ENCODE measurements at places on chromosomes 16 and 17.

GRCh38 chr16:66223176-66223780 lies 143.2 kb upstream of the CDH5 start:
- peak; percentile 32 for DNase-seq

DNA sequence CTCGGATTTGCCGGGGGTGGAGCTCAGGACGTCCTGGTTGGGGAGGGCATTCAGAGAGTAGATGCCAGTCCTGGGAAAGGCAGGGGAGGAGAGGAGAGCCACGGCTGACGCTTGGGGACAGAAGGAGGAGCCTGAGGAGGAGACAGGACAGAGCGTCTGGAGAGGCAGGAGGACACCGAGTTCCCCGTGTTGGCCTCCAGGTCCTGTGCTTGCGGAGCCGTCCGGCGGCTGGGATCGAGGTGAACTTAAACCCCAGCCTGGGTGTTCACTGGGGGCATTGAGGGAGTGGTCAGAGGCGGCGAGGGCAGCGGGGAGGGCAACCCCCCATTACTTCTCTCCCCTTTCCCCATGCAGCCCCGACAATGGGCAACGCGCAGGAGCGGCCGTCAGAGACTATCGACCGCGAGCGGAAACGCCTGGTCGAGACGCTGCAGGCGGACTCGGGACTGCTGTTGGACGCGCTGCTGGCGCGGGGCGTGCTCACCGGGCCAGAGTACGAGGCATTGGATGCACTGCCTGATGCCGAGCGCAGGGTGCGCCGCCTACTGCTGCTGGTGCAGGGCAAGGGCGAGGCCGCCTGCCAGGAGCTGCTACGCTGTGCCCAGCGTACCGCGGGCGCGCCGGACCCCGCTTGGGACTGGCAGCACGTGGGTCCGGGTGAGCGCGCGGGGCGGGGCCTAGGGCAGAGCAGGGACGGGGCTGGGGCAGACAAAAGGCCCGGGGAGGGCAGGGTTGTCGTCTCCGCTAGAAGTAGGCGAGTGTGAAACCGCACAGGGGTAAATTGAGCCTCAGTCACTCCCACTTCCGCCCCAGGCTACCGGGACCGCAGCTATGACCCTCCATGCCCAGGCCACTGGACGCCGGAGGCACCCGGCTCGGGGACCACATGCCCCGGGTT lies 3.7 kb downstream of the NOL3 start:
- peak; percentile 95 for DNase-seq

DNA sequence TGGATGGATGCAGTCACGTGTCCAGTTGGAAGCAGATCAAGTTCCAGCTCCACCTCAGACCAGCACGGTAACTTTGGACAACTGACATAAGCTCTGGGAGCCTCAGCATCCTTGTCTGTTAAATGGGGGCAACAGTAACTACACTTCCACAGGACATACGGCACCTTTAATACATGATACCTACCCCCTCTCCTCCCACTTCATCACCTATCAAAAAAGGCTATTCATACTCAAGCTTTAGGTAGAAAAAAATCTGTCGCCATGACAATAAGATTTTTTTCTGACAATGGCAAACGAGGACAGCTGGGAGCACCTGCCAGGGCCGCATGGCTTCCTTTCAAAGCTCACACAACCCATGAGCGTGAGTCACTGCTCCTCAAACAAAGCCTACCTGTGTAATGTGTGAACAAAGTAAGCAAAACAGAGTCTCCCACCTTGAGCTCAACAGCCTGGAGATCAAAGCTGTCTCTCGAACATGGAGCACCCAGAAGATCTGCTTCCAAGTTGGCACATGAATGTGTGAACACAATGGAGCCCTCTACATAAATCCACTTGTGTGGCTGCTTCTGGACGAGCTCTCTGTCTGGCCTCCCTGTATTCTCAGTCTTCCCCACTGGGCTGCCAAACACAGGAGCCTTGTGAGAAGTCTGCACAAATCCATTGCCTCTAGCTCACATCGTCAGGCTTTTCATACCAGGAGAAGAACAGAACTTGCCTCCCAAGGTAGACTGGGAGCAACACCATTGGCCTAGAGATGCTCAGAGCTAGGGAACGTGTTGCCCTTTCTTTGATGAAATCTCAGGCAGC lies 459.7 kb downstream of the SOX9 start:
- DNase-seq: no peak

DNA sequence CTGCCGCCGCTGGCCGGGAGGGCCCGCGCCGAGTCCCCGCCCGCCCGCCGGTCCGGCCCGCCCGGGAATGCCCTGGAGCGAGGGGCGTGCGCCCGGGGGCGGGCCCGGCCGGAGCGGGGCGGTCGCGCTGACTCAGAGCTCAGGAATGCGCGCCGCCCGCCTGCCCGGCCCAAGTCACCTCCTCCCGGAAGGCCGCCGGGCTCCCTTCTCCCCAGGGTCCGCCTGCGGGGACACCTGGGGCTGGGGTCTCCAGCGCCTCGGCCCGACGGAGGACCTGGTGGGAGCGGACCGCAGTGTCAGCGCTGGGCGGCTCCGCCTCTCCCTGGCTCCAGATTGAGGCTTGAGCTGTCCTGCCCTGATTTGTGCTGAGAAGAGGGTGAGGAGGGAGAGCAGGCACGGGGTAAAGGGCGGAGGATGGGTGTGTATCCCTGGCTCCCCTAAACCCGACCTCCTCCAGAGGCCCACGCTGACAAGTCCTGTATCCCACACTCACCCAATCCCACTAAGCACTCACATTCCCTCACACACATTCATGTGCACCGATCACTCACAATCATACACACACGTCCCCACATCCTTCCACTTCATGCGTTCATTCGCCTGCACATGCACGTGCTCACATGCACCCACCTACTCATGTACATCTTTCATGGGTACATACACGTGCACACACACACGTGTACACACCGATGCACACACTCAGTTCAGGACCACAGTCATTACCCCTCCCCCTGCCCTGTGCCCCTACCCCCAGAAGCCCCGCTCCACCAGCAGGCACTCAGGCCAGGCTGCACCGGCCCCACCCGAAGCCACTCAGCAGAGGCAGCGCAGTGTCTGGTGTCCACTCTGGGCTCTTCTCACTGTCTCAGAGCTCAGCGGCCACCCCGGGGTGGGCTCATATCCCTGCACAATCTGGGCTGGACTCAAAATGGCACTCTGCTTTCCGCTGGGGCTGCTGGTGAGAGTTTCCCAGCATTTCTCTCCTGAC lies at the start of gene RHBDF1:
RHBDF1 (minus strand) TSS at position 71 of the 988 bp plus-strand sequence. CDS start 7,616 bp downstream, outside the sequence.
- DNase-seq: peak; percentile 52

DNA sequence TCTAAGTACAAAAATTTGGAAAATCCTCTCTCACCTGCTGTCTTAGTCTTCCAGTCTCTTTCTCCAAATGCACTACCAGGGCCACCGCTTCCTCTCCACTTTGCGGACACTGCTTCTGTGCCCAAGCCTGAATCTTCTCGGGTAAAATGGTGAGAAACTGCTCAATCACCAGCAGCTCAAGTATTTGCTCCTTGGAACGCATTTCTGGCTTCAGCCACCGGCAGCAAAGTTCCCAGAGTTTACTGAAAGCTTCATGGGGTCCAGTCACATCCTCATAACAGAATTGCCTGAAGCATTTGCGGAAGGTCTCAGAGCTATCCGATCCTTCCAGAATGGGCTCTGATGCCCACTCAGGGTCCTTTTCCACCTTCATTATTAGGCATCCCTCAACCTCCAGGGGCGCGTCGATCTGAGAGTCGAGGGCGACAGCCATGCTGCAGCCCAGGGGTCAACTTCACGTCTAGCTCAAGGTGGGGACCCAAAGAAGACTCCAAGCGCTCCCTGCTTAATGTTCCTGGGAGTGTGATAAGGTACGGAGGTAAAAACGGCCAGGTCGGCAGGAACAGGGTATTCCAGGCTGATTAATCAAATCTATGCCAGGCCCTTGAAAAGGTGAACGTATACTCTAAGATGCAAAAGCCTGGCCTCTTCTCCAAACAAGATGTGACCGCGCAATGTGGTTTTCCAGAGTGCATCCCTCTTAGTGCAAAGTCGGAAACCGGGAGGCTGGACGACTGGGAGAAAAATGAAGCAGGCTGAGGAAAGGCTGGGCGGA lies 763 bp downstream of the ZKSCAN2 start:
- DNase-seq: peak; percentile 48

GRCh38 chr16:56298116-56298515 lies 106.8 kb downstream of the GNAO1 start:
- no peak for DNase-seq

DNA sequence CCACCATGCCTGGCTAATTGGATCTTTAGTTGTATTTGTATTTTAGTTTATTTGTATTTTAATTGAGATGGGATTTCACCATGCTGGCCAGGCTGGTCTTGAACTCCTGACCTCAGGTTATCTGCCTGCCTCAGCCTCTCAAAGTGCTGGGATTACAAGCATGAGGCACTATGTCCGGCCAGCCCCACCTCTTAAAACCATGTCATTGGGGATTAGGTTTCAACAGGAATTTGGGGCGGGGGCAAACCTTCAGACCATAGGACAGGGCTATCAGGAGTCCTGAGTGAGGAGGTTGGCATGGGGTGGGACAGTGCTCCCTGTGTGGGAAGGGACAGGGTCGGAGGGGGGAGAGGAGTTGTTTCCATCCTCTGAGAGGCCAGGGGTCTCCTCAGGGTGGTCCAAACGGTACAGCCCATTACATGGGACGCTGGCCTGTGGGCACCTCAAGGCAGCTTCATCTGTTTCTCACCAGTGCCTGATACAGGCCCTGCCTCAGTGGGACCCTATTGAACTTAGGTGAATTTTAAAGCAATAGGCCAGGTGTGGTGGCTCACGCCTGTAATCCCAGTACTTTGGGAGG lies 21.6 kb downstream of the GAA start:
- DNase-seq: no peak

DNA sequence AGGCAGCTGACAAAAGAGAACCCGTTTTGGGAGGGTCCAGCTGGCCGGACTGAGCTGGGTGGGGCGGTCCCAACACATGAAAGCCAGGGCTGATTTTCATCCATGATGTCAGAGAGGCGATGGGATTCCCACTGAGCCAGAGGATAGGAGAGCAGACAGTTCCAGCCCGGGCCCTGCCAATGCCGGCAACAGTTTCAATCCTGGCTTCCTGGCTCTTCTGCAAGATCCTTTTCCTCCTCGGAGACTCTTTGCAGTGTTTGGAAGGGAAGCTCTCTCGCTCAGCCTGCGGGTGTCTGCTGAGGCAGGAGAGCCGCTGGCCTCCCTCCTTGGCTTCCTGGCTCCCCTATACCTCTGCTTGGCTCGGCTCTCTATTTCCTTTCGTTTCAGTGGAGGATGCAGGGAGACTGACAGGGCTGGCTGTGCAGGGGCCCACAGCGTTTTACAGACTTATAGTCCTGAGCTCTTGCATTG lies 145.5 kb upstream of the SOX9 start:
- no peak for DNase-seq

DNA sequence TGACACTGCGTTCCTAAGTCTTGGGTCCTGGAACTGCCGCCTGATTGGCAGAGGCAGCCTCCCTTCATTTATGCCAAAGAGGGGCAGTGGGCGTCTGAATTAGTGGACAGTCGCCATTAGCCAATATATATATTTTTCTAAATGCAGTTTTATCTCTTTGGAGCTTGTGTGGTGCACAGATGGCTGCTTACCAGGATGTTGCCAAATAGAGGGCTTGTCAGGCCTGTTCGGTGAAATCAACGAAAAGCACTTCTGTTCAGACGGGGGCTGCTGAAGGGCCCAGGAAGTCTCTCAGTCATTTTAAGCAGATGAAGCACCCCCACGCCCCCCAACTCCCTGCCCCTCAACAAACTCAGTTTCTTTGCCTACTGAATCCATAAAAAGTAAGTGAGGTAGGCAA lies 66.0 kb downstream of the RAP1GAP2 start:
- DNase-seq: no peak

- peak; percentile 47 for DNase-seq
These were observed 24.9 kb downstream of the COPZ2 start for GRCh38 chr17:48012654-48013053.

DNA sequence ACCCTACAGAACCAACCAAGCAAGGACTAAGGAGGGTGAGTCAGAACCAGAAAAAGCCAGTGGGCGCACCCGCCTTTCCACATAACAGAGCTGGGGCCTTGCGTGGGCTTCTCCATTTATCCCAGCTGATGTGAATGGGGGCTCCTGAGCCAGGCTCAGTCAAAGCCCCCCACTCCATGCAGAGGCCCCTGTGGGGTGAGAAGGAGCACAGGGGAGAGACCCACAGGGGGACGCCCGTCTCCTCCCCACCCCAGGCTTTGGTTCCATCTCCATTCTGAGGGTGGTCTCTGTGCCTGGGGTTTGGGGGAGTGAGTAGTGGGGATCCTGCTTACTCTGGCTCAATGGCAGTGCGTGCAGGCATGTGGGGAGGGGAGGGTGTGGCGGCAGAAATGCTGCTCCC lies 210.1 kb upstream of the TNRC6C start:
- DNase-seq: no peak

GRCh38 chr17:40553694-40554534 lies 11.4 kb downstream of the CCR7 start:
- no peak for DNase-seq

DNA sequence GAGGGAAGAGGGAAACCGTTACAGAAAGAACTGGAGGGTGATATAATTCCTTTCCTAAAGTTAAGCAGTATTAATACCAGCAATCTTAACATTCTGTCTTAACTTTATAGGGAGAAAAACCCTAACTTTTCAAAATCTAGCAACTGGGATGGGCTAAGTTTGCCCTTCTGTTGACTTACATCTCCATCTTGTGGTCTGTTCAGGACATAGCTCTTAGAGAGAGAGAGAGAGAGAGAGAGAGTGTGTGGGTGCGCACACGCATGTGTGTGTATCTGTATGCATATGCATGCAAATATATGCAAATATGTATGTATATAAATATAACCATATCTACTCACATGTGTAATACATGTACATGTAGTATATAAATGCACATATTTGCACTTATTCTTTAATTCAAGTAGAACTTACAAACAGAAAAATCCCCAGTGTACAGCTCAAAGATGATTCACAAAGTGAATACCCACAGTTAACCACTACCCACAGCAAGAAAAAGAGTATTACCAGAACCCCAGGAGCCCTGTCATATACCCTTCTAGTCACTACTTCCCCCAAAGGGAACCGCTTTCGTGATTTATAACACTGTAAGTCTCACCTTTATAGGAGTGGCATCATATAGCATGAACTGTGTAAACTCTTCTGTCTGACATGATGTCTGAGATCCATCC lies 46.5 kb downstream of the STX8 start:
- no peak for DNase-seq

DNA sequence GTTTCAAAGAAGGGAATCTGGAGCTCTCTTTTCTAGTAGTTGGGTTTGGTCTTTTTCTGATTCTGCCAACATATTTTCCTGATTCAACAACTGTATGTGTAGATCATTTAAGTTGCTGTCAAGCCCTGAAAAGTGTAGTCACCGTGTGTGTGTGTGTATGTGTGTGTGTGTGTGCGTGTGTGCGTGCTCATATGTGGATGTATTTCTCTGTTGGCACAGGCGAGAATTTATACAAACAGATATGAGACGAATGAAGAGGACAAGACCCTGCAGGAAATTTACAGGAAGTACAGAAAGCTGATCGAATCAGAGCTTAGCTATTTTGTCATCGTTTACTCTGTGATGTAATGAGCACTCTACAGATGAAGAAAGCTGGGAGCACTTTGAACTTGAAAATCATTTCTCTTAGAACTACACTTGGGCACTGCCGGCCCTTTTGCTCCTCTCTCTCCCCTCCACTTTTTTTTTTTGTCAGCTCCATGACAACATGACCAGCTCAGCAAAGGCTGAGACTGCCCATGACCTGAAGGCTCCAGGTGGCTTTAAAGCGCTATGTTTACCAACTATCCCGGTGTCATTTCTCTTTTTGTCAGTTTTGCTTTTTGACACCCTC lies 11.2 kb downstream of the FBXO39 start:
- DNase-seq: no peak

- DNase-seq: no peak
These were observed 11.5 kb downstream of the APPBP2 start for GRCh38 chr17:60514500-60514899.
